GM23248 (cell line): ENCODE measurements at places on chromosomes 7 and 10. TPM values are rescaled to one million over a fixed set of nuclear protein-coding genes. Genes with fewer than 3 reads are reported as not detected.

GRCh38 chr7:120273476-120273975, 551 bp downstream of the KCND2 start:
- DNase-seq: peak; percentile 45

- DNase-seq: no peak
Measured at GRCh38 chr10:44161184-44161583, 223.7 kb downstream of the CXCL12 start.

GRCh38 chr7:84291756-84292155, 97.2 kb upstream of the SEMA3A start:
- no peak for DNase-seq

GRCh38 chr10:59801171-59801570, 47.9 kb upstream of the MRLN start:
- DNase-seq: no peak

DNA sequence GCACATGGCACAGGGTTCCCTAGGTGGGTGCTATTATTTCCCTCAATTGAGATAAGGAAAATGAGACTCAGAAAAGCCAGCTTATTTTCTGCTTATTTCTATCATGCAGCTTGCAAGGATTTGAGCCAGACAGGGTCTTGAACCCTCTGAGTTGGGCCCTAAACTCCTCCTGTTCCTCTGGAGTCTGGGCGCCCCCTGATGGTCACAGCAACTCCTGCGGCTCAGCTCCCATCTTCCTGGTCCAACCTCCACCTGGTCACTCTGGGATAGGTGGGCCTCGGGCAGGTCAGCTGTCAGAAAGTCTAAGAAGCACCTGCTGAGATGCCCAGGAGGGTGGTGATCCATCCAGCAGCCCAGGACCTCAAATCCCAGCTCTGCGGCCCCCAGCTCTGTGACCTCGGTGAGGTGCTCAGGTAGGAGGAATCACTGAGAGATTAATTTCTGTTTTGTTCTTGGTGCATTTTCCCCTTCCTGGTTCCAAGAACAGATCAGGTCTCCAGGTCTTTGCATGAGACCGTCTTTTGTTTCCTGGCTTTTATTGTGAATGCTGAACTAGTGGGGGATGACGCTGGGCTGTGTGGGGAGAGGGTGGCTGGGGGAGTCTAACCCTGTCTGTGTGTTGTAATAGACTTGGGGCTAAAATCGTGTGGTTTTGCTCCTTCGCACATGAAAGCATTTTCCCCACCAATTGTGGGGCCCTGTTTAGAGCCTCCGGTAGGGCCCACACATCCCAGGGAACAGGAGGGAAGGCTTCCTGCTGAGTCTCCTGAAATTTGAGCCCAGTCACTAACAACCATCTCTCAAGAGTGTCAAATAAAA, 32.8 kb downstream of the TMEM130 start:
- DNase-seq: peak; percentile 45

Gene GRM8
- not detected in 2 replicates for total RNA-seq

Gene MRPS24
- total RNA-seq: 79.3 and 113 TPM in 2 replicates

Gene CYP3A4
- total RNA-seq: not detected in 2 replicates
